ENCODE measurements at places on chromosomes 7 and 10.

- DNase-seq = peak; percentile 2
Observed at GRCh38 chr7:10802526-10802925, 171.1 kb upstream of the PHF14 start.

- no peak for DNase-seq
Observed at GRCh38 chr10:16996530-16996964, 133.1 kb downstream of the CUBN start.

GRCh38 chr7:495326-495725 is 24.3 kb downstream of the PDGFA start:
- DNase-seq = no peak

- no peak for DNase-seq
Observed at GRCh38 chr10:1230592-1231275, 174.5 kb downstream of the WDR37 start.

DNA sequence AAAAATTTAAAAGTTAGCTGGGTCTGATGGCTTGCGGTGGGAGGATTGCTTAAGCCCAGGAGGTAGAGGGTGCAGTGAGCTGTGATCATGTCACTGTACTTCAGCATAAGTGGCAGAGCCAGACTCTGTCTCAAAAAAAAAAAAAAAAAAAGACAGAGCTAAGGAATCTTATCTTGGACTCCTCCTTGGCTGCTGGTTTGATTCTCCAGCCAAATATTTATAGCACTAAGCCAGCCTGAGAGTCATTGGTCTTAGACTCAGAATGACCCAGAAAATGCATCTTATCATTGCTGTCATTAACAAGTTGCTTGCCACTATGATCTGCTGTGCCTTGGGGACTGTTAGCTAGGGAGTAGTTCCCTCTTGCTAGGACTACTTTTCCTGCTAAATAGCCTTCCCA is 164.7 kb downstream of the GNAT3 start:
- no peak for DNase-seq

Measured in muscle of leg (tissue), 16 donors.